ENCODE measurements at places on chromosomes 4 and X.

GRCh38 chrX:77658886-77659285, 127.1 kb downstream of the ATRX start:
- no peak for DNase-seq

- DNase-seq: no peak
Observed at GRCh38 chrX:14896273-14896672, 23.1 kb downstream of the MOSPD2 start.

- no peak for DNase-seq
Observed at GRCh38 chr4:41043465-41043864, 170.9 kb downstream of the APBB2 start.

DNA sequence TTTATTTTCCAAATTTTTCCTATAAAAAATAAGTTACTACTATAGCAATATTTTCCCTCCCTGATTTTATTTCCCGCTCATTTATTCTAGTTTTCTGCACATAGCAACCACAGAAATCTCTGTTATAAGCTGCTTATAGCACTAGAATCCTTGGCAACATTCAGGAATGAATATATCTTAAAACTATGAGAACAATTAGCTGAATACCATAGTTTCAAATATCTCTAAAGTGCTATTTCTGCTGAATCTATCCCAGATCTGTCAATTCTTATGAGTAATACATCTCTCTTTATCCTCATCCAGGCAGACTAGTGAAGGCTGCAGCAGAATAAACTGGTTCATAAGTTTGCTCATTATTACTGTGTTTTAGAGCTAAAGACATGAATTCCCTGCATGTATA, 622.9 kb upstream of the DIPK2B start:
- DNase-seq: no peak

- DNase-seq: no peak
Observed at GRCh38 chrX:130190801-130191200, 19.0 kb downstream of the RAB33A start.

GRCh38 chrX:69121321-69122000, 43.8 kb downstream of the PJA1 start:
- DNase-seq: no peak

DNA sequence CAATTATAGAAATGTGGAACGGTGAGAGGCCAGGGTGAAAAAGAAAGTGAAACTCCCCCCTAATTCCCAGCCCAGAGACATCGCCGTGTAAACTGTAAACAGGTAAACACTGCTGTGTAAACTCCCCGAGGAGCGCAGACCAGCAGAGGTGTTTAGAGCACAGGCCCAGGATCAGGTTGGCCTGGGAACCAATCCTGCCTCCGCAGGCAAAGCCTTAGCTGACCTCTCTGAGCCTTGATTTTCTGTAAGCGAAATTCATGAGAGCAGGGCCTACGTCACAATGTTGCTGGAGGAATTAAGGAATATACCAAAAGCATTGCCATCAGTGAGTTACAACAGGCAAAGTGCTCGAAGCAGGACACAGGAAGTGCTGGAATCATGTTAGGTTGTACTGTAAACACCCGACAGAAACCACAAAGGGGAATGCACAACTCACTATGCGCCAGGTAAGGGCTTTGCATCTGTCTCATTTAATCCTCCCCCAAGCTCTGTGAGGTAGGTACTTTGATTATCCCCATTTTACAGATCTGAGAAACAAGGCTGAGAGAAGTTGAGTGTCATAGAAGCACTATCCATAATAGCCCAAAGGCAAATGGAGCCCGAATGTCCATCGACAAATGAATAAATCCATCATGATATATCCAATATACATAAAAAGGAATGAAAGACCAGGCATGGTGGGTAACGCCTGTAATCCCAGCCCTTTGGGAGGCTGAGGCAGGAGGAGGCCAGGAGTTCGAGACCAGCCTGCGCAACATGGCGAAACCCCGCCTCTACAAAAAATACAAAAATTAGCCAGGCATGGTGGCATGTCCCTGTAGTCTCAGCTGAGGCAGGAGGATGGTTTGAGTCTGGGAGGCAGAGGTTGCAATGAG, 30.7 kb upstream of the KIAA0232 start:
- no peak for DNase-seq

DNA sequence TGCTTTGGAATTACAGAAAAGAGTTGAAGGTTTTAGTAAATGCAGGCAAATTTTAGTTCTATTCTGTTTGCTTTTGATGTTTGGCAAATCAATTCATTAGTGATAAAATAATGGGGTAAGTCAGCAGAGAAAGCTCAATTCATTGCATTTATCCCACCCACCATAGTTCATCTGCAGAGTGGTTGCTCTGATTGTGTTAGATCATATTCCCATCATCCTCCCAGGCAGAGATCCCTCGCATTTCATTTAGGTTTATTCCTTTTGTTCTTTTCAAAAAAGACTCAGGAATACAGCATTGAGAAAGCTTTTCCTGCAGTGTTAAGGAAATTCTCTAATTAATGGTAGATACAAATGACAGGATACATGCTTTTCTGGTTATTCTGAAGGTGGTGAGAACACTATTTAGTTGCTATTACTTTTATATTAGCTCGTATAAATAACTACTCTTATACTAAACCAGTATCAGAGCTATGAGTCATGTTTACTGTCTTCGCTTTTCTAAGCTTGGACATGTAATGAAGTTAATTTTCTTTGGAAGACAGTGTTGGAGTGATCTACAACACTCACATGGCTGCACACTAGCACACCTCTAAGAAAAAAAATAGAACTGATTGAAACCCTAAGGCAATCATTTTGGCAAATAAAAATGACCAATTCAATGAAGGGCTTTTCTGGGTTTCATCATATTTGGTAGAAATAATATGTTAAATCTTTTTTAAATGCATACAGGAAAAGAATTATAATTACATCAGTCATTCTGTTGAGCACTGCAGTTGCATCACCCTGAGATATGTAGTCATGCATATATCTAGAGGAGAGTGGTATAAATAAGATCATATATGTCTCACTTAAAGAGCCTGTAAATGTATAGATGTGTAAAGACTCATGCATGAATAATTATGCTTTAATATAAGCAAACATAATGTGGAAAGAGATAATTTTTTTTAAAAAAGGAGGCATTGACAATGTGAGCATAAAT, 351.6 kb downstream of the PCDH7 start:
- DNase-seq: no peak

DNA sequence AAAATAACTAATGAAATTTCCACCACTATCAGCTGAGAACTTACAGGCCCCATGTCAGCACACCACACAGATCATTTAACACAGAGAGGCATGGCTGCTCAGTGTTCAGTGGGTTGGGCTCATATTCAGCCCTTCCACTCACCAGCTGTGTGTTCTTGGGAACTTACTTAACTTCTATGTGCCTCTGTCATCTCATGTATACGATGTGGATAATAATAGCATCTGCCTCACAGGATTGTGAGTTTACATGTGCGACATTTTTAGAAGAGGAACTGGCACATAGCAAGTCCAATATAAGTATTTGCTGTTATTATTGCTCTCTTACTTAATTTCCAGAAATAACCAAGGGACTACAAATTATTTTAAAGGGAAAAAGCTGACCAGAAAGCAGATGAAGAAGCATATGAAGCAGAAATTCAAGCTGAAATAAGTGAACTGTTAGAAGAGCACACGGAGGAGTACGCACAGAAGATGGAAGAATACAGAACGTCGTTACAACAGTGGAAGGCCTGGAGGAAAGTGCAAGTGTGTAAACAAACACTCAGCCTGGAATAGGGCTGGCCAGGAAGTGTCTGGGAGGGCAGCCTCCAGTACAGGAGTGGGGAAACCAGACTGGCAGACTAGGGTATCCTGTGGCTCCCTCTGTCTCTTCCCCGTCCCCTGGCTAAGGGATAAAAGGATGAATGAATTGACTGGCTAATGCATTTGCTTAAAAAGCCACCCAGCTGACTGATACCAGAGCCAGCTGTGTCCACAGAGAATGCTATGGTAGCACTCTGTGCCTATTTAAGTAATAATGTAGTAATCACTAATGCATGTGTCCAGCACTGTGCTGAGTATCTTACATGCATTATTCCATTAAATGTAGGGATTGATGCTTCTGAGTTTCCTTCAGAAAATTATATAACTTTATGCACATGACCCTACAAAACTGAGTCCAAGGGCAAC, 67.1 kb downstream of the CC2D2A start:
- no peak for DNase-seq

DNA sequence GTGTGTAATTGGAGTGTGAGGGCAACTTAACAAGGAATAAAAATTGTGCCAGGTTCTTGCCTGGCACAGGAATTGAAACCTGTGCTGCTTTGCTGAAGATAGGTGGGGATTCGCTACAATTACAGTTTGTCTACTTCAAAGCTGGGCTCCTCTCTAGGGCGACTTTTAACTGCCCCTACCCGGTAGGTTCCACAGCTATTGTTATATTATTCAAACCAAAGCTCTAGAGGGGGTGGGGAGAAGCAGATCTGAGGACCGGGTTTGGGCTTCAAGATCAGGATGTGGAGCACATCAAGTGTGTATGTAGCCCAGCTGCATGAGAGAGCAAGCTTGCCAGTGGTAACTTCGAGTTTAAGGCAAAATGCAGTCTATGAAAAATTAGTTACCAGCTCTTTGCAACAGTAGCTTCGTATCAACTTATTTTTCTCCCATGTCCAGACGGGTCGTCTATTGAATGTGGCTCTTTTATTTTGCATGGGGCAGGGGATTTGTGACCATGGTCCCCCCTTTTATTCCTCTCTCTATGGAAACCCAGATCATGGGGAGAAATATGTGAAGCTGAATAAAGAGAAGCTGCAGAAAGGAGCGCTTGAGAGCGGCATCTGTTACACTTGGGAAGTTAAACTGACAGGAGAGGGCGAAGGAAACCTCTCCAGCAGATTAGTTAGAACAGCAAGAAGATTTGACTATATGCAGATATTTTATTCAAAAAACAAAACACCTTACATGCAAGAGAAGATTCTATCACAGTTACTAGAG, 3.2 kb upstream of the POU3F4 start:
- no peak for DNase-seq

DNA sequence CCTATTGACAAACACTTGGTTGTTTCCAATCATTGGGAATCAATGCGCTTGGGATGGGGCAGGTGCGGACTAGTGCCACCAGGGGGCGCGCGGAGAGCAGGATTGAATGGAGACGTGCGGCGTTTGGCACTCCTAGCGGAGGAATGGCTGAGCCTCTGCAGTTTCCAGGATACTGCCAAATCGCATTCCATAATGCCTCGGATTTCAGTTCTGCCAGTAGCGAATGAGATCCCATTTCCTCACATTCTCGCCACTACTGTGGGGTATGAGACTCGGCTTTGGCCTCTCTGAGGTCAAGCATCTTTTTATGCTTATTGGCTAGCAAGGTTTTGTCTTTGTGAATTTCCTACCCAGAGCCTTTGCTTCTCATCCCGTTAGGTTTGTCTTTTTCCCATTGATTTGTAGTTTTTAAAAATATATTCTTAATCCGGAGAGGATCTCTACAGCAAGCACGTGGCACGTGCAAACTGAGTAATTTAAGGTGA, 28.7 kb downstream of the CLDN34 start:
- DNase-seq: no peak

GRCh38 chr4:5724377-5724776, 13.4 kb downstream of the EVC start:
- DNase-seq: no peak

DNA sequence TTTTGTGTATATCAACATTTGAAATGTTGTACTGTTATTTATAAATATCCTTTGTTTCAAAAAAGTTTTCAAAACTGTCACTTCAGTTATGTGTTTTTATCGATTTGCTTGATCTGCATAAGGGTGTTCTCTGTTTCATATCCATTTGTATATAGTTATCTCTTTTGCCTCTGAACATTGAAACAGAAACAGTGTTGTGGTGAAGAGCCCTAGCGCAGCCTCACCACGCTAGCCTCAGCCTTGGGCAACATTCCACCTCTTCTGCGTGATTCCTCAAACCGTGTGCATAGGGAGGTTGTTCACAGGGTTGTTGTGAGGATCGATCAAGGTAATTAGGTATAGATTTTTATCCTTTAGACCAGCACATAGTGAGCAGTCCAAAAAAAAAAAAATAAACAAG, 287.0 kb upstream of the GALNT7 start:
- DNase-seq: no peak

DNA sequence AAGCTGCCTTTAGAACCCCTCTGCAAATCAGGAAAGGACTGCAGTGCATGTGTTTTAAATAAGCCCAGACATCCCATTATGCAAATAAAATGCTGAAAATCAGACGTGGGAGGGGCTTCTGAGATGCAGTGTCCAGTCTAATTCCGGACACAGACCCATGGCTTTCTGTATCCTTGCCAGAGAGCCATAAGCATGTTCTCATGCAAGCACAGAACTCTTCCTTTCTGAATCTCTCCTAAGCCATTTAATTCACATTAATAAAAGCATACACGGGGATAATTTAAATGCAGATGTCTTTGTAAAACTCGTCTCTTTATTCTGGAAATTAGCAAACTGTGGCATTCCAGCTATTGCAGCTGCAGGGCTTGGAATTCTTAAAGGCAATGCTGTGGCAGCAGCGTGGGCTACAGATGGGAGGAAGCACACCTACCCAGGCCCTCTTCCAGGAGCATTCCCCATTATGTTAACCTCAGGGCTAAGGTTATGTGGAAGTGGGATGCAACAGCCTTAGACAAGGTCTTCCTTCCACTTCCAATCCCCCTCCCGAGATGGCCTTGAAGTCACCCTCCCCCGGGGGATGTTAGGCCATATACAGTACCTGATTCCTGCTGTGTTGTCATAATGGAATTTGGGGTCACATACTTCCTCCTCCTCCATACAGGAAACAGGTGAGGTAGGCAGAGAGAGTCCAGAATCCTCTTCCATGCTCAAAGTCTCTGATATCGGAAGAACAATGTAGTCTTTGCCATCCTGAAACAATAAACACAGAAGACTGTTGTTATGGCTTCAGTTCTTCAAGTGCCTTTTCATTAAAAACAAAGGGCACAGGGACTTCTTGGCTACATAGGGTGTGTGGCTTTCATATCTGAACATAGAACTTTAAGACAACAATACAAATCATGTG, 38.1 kb downstream of the KDR start:
- no peak for DNase-seq

GRCh38 chr4:113434247-113434587, 327.3 kb downstream of the CAMK2D start:
- no peak for DNase-seq

DNA sequence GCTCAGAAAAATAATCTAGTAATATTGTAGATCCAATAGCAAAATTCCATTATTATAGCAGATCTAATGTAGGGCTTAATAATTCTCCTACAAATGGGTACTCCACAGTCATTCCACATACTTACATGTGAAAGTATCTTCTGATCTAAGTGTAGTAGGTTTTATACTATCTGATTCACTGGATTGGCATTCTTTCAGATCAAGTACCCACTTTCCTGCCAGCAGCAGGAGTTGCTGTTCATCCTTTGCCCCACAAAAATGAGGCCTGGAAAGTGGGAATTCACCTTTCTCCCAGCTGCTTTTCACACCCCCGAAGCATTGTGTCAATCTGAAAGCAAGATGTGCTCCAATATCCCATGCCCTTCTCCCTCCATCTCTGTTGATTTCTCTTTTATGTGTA, 77.1 kb upstream of the RXFP1 start:
- DNase-seq: no peak

Data from non-pigmented ciliary epithelial cell (primary cell).